ENCODE measurements at places on chromosomes 4 and X.

DNA sequence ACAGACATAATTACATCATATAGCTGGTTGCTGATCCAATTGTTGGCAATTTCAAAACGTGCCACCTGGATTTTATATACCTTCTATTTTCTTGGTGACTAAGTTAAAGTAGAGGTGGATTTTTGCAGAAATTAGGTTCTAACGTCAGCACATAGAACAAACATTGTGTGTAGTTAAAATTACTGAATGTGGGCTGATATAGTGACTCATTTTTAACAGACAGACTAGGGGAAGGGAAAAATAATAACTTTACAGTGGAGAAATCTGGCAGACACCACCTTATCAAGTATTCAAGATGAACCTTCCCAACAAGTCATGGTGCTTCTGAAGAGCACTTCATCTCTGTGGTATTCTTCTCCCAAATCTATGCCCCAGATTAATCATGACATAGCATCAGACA is 134.5 kb downstream of the UCHL1 start:
- no peak for DNase-seq

- DNase-seq: no peak
Observed at GRCh38 chrX:41548411-41548810, 101.3 kb downstream of the NYX start.

DNA sequence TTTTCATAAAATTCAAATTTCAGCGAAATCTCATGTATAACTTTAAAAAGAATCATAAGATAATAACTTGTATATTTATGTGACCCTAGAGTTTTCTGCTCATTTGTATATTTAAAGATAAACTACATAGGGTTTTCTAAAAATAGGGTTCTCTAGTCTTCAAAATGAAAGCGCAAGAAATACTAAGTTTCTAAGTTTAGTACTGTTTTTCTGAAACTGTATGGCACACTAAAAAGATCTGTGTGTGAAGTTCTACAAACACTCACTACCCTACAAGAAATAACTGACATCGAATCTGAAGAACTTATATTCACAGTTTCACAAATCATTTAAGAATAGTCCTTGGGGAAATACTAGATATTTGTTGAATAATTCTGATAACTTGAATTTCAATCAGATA is 38.7 kb upstream of the NDST4 start:
- DNase-seq: no peak

- DNase-seq: no peak
Observed at GRCh38 chr4:55574252-55574651, 17.8 kb downstream of the PDCL2 start.

DNA sequence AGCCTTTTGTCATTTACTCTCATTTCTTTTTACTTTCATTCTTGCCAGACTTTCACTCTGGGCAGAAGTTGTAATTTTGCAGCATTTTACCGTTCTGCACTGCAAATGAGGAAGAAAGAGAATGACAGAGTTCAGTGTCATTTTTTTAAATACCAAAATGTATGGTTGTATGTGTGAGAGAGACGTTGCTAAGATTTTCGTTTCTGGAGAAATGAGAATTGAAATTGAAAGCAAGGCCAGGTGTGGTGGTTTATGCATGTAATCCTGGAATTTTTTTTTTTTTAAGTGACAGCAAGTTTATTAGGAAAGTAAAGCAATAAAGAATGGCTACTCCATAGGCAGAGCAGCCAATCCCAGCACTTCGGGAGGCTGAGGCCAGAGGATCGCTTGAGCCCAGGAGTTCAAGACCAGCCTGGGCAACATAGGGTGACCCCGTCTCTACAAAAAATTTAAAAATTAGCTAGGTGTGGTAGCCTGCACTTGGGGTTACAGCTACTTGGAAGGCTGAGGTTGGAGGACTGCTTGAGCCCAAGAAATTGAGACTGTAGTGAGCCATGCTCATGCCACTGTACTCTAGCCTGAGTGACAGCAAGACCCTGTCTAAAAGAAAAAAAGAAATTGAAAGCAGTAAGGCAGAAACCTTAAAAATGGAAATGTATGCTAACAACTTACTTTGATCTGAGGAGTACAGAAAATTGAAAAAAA is 12.9 kb downstream of the DCK start:
- no peak for DNase-seq
